Tracheal epithelial cell (primary cell): ENCODE measurements at places on chromosomes 1 and 21. TPM values are rescaled to one million over a fixed set of nuclear protein-coding genes. Genes with fewer than 3 reads are reported as not detected.

Gene PLCH2
- 91.0 and 107 TPM in 2 replicates for total RNA-seq

Gene C1orf216
- 5.1 and 5.3 TPM in 2 replicates for total RNA-seq

Gene SSU72
- 90.4 and 95.9 TPM in 2 replicates for total RNA-seq

Gene BRINP3
- not detected in 2 replicates for total RNA-seq

Gene KLF17
- total RNA-seq = 0.24 TPM in 1 of 2 replicates, not detected in the other

Gene NMNAT2
- under 0.01 and 0.21 TPM in 2 replicates for total RNA-seq

Gene ITLN1
- total RNA-seq = not detected in 2 replicates

Gene IGSF21
- total RNA-seq = not detected in 2 replicates

Gene SPAG17
- 0.43 and 1.7 TPM in 2 replicates for total RNA-seq

Gene KRTAP21-2
- total RNA-seq = not detected in 2 replicates

Gene IPO9
- 11.3 and 13.0 TPM in 2 replicates for total RNA-seq

Gene S100A2
- 975 and 1,509 TPM in 2 replicates for total RNA-seq

Gene SPRR5
- not detected in 2 replicates for total RNA-seq

Gene PGBD5
- total RNA-seq = under 0.01 and 15.2 TPM in 2 replicates
